ENCODE measurements at places on chromosomes 16 and 17. TPM values are rescaled to one million over a fixed set of nuclear protein-coding genes. Genes with fewer than 3 reads are reported as not detected.

The CSHL1 gene
- total RNA-seq: not detected

The KRTAP1-1 gene
- not detected for total RNA-seq

The CDH8 gene
- total RNA-seq: 1.3 TPM

The CDRT15 gene
- not detected for total RNA-seq

The MAPT gene
- total RNA-seq: 0.49 TPM

The AARSD1 gene
- total RNA-seq: 22.8 TPM

The KCNJ18 gene
- not detected for total RNA-seq

The TNFRSF13B gene
- not detected for total RNA-seq

The OSBPL7 gene
- total RNA-seq: 18.1 TPM

The ATP5PD gene
- total RNA-seq: 176 TPM

The NECAB2 gene
- total RNA-seq: 1.3 TPM

The SCPEP1 gene
- total RNA-seq: 18.4 TPM

The ZMYND15 gene
- total RNA-seq: 0.16 TPM

The PHOSPHO1 gene
- total RNA-seq: not detected

The CFAP97D1 gene
- total RNA-seq: not detected
